ENCODE measurements at places on chromosomes 7 and 10.

GRCh38 chr7:44225566-44226395 lies 25.0 kb downstream of the YKT6 start:
- no peak for DNase-seq

DNA sequence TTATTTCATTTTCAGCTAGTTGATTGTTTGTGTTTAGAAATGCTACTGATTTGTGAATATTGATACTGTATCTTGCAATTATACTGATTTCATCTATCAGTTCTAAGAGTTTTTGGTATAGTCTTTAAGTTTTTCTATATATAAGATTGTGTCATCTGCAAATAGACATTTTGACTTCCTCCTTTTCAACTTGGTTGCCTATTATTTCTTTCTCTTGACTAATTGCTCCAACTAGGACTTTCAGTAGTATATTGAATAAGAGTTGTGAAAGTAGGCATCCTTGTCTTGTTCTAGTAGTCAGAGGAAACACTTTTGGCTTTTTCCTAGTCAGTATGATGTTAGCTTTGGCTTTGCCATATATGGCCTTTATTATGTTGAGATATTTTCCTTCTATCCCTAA lies 20.4 kb downstream of the PHTF2 start:
- no peak for DNase-seq

GRCh38 chr10:6218692-6219493 lies 16.2 kb downstream of the PFKFB3 start:
- no peak for DNase-seq

GRCh38 chr7:46389146-46389545 lies 468.1 kb upstream of the IGFBP3 start:
- DNase-seq: no peak

GRCh38 chr10:116067825-116068224 lies 205.2 kb downstream of the GFRA1 start:
- DNase-seq: no peak

DNA sequence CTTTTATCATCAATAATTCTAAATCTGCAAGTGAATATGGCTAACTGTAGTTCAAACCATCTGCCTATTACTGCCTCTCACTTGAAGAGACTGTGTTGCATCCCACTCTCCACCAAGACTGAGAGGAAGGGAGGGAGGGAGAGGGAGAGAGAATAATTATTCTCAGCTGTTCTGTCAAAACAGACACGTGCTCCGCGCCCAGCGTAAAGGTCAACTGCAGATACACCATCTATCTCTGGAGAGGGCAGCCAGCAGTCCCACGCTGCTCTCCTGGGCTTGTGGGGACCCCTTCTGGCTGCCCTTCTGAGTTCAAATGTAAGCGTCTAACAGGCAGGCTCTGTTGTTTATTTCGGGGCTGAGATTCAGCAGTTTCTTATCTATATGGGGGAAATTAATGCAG lies 625.5 kb upstream of the GALNT17 start:
- DNase-seq: no peak

- DNase-seq: no peak
These were observed 111.9 kb downstream of the CHN2 start for GRCh38 chr7:29306319-29306991.

DNA sequence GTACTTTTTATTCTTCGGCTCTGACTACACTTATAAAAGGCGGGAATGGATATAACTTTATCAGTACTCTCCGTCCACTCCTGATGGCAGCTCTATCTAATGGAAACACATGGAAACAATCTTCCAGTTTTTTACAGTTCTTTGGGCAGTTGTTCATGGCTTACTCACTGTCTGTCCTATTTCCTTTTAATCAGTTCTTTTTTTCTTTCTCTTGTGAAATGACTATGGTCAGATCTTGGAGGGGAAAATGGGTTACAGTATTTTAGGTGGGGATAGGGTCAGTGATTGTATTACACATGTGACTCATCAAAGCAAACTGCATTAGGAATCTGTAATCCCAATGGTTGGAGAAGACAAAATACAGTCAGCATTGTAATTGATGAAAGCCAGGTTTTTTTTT lies 112.4 kb downstream of the BICC1 start:
- DNase-seq: no peak

GRCh38 chr7:121279822-121280221 lies 49.0 kb upstream of the WNT16 start:
- DNase-seq: no peak

DNA sequence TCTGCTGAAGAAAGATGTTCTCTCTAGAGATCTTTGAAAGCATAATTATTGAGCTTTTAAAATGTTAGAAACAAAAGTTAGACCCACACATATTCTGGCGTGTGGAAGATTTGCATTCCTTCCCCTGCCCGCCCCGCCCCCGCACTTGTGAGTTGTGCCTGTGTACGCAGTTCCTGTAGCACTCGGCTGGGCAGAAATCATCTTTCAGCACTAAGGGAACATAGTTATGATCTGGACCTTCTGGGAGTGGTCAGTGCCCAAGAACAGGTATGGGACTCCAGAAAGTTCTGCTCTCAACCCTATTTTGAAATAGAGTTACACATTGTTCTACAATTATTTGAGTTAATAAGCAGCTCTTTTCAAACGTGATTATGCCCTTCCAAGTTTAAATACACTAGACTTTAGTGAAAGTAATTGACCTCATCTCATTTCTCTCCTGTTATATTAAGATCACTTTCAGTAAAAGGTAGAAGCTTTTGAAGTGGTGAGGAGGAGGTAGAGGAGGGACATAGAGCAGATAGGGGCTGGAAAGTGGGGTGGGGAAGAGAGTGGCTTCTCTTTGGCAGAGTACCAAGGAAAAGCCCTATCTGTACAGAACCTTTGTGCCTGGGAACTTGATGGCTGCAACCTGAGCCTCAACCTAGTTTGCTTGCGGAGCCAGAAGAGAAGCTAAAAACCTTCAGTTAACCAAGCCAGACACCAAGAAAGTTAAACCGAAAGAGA lies 5.7 kb downstream of the BLVRA start:
- peak; percentile 56 for DNase-seq

- no peak for DNase-seq
These were observed 287.6 kb downstream of the TWIST1 start for GRCh38 chr7:18829858-18830285.

- DNase-seq: no peak
These were observed 22.5 kb upstream of the TRIL start for GRCh38 chr7:28980451-28981160.

- DNase-seq: no peak
These were observed 4.0 kb downstream of the CREM start for GRCh38 chr10:35130663-35131062.

DNA sequence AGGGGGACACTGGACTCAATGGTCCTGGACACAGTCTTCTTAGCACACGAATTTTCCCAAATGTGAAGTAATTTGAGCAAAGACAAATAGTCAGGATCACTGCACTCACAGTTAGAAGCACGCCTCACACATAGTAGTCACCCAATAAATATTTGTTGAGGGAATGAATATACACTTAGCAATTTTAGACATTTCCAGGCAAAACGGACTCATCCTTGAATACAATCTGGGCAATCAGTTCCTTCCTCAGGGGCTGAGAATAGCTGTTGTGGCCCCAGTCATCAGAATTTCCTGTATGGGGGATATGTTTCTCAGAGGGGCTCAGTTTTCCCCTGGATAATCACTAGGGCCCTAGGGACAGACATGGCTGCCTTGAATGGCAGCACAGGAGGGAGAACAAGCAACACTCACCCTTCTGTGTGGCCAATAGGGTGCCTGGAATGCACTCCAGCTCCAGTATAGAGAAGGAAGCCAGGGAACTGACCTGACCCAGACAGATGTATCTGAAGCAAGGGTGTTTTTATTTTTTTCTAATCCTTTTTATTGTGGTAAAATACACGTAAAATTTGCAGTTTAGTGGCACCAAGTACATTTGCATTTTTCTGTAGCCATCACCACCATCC lies 282.7 kb upstream of the ZNF32 start:
- DNase-seq: no peak

DNA sequence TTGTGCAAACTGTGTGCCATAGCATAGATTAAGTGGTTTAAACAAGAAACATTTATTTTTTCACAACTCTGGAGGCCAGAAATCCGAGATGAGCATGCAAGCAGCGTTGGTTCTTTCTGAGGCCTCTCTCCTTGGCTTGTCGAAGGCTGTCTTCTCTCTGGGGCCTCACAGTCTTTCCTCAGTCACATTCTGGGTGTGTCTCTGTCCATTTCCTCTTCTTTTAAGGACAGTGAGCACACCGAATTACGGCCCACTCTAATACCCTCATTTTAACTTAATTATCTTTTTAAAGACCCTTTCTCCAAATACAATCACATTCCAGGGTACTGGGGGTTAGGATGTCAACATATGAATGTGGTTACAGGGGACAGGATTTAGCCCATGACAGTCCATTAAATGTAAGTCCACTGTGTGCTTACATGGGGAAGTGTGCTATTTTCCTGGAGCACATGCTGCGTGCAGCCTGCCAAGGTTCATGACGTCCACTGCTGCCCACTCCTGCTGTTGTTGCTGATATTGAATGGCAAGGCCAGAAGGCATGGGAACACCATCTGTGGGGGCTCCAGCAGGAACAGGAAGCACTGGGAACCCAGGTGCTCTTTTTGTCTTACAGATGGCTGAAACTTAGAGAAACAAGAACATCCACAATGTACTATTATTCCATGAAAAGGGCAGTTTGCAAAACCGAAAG lies 365.5 kb downstream of the GALNT17 start:
- no peak for DNase-seq

GRCh38 chr7:88111140-88111743 lies 108.6 kb downstream of the SRI start:
- peak; percentile 16 for DNase-seq

DNA sequence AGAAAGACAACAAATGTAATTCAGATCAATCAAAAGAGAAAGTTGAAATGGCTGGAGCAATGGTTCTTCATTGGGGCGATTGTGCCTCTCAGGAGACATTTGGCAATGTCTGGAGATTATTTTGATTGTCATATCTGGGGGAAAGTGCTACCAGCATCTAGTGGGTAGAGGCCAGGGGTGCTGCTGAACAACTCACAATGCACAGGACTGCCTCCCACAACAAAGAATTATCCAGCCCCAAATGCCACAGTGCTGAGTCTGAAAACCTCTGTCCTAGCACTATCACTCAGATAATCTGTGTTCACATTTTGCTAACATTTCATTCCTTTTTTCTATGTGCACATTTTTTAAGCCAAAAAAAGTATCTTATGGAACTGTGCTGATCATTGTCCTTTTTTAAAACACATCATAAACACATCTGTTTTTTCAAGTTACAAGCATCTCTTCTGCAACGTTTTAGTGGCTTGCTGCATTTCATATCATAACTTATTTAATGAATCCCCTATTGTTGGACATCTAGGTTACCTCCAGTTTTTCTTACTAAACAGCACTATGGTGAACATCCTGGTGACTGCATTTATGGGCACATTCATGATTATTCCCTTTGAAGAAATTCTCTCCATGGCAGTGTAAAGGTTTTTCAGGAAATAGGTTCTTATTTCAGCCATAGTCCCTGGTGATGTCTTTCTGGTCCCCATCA lies 114.2 kb downstream of the C10orf105 start:
- no peak for DNase-seq

GRCh38 chr7:149063476-149063875 lies 27.0 kb downstream of the ZNF786 start:
- no peak for DNase-seq

DNA sequence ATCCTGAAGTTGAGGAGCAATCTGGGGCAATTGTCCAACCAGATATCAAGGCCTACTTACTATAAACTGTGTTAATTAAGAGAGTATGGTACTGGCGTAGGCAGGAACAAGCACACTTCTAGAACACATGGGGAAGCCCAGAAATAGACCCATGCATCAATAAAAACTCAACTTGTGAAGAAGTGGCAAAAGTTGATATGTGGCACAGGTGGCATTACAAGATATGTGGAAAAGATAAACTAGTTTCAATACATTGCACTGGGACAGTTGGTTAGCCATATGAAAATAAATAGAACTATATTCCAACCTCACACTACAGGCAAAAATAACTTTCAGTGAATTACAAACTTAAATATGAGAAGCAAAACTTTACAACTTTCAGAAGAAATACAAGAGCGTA lies 828.7 kb upstream of the LRRN3 start:
- no peak for DNase-seq

All from germinal center (tissue), 1 donor.